Smooth muscle cell of the pulmonary artery (primary cell): ENCODE measurements at places on chromosomes 7 and 10. TPM values are rescaled to one million over a fixed set of nuclear protein-coding genes. Genes with fewer than 3 reads are reported as not detected.

Gene ANKRD61
- total RNA-seq: 0.13 TPM in 1 of 2 replicates, not detected in the other

Gene TCAF2
- total RNA-seq: 3.5 and 7.2 TPM in 2 replicates

Gene SAMD9
- total RNA-seq: 11.8 and 17.5 TPM in 2 replicates

Gene EXOC4
- total RNA-seq: 132 and 151 TPM in 2 replicates

Gene PLEKHS1
- not detected in 2 replicates for total RNA-seq

Gene GFRA1
- total RNA-seq: 0.39 and 0.43 TPM in 2 replicates

Gene TMEM236
- under 0.01 and 0.07 TPM in 2 replicates for total RNA-seq

Gene PANK1
- total RNA-seq: 6.6 and 7.0 TPM in 2 replicates

Gene ADAM8
- total RNA-seq: 1.5 and 2.7 TPM in 2 replicates

Gene CPVL
- 0.20 TPM in 1 of 2 replicates, not detected in the other for total RNA-seq

Gene FOXP2
- total RNA-seq: 0.26 and 0.46 TPM in 2 replicates

Gene HYAL4
- total RNA-seq: not detected in 2 replicates

Gene CPA2
- not detected in 2 replicates for total RNA-seq

Gene CYP26A1
- total RNA-seq: not detected in 2 replicates

Gene GSAP
- 4.2 and 5.0 TPM in 2 replicates for total RNA-seq

Gene SMKR1
- 0.20 TPM in 1 of 2 replicates, not detected in the other for total RNA-seq

Gene SFXN3
- total RNA-seq: 97.7 and 107 TPM in 2 replicates

Gene DNAJB6
- total RNA-seq: 78.2 and 83.4 TPM in 2 replicates

Gene TFR2
- total RNA-seq: 1.9 and 2.2 TPM in 2 replicates

Gene LIPN
- not detected in 2 replicates for total RNA-seq
